ENCODE measurements at places on chromosomes 3 and 15.

GRCh38 chr15:42079401-42079908 lies 14.9 kb downstream of the PLA2G4D start:
- DNase-seq, result no peak

- DNase-seq, result no peak
Measured at GRCh38 chr15:83815506-83815905, 161.6 kb downstream of the ADAMTSL3 start.

DNA sequence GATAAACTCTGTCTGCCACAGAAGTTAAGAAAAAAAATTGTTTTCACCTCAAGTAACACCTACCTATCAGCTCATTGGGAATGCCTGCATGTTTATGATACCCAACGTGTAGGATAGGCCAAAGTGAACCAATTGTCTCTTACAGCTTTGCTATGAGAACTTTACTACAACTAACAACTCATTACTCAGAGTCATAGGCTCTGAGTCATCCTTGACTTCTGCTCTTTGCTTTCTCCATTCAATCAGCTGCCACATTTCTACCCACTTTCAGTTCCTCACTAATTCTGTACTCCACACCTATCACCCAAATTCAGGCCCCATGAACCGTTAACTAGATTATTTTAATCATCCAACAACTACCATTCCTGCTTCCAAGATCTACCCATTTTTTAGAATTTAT lies 843.9 kb downstream of the TUSC7 start:
- DNase-seq, result peak; percentile 16

GRCh38 chr3:116647996-116648395 lies 61.6 kb upstream of the TUSC7 start:
- DNase-seq, result no peak

DNA sequence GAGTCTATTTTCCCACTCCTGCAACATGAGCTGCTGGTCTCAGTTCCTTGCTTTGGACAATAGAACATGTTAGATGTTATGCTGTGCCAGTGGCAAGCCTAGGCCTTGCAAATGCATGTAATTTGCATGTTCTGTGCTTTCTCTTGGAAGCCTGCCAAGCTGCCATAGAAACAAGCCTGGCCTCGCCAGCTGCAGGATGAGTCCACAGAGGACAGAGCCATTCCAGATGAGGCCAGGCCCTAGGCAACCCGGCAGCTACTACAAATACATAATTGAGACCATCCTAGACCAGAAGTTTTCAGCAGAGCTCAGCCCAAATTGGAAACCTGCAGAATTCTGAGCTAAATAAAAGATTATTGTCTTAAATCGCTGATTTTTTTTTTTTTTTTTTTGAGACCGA lies 39.6 kb downstream of the TRIM69 start:
- no peak for DNase-seq

DNA sequence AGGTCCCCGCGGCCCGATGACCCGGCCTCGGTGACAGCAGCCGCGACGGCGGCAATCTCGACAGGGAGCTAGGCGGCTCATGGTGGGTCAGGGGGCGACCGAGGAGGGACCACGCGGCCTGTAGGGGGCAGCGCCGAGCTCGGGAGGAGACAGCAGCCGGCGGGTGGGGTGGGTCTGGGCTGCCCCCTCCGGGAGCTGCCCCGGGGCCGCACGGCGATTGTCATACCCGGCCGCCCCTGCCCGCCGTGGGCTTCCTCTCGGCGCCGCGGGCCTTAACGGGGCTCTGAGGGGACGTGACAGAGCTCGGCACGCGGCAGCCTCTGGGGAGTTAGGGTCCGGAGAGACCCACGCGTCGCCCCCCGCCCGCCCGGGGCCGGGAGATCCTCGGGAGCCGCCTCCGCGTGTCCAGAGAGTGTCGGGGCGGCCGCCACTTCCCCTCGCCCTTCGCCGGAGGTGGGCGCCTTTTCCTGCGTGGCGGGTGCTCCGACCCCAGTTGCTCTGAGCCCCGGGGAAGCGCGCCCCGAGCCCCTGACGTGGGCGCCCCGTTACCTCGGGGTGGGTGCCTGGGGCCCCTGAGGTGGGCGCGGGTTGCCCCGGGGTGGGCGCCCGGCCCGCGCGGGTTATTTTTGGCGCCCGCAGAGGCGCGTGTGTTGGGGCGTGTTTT lies 539 bp upstream of the PLCL2 start:
- peak; percentile 84 for DNase-seq
